ENCODE measurements at places on chromosomes 2 and 18. TPM values are rescaled to one million over a fixed set of nuclear protein-coding genes. Genes with fewer than 3 reads are reported as not detected.

DNA sequence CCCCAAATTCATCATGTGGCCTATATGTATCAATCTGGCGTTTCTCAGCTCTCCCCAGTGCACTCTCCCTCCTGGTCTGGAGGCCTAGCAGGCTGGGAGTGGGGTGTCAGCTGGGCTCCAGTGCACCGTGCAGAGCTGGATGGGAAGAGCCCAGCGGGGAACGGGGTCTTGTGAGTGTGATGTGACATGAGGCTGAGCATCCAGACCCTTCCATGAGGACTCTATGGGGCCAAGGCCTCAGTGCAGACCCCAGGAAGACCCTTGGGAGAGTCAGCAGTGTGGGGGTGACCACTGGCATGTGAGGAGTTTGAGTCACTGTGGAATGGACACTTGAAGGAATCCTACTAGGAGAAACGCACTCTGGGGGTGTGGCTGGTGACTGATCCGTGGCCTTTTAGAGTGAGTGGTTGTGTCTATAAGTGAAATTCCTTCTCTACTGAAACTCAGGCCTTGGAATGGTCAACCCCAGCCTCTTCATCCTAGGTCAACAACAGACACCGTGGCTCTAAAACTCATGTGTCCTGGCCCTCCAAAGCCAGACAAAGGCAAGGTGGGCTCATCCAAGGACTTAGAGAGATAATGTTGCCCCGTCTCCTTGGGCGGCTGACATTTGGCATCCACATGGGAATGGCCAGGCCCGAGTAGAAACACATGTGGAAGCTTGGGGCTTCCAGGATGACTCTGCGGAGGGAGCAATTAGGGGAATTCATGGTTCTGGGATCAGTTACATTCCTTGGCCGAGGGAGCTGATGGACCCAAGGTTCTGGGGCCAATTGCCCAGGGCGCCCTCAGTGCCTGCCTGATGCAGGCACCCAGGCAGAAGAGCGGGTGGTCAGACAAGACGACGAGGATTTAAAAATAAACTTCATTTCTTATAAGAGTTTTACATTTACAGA lies 156.0 kb upstream of the TWIST2 start:
- no peak for DNase-seq

- DNase-seq, result no peak
These were observed 37.5 kb downstream of the ADI1 start for GRCh38 chr2:3481736-3482362.

DNA sequence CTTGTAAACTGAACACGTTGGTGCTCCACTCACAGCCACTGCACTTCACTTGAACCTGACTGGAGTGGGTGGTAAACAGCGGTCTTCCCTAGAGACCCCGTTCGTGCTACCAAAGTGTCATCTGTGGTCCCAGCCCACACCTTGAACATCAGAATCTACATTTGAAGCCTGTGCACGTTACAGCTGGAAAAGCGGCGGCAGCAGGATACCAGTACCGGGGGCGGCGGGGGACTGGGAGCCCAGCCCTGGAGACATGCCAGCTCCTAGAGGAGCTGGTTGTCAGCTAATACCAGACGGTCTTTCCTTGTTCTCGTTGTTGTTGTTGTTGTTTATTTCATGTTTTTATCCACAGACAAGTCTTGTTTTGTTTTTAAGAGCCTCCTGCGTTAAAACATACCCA lies 156.7 kb downstream of the WDSUB1 start:
- DNase-seq, result no peak

The ITPRIPL1 gene
- total RNA-seq, result 0.44 TPM

GRCh38 chr2:70902067-70902442 lies 33.6 kb upstream of the ATP6V1B1 start:
- DNase-seq, result no peak

The FAM210A gene
- 31.0 TPM for total RNA-seq

- no peak for DNase-seq
These were observed 127.0 kb downstream of the ST6GAL2 start for GRCh38 chr2:106758901-106759497.

The INHBB gene
- 0.30 TPM for total RNA-seq

The OTOS gene
- not detected for total RNA-seq

The THSD7B gene
- total RNA-seq, result 0.05 TPM

The DHRS9 gene
- 102 TPM for total RNA-seq

The ARHGAP15 gene
- 3.7 TPM for total RNA-seq

The GCA gene
- 30.9 TPM for total RNA-seq

The RPE gene
- 71.6 TPM for total RNA-seq

- no peak for DNase-seq
These were observed 201.6 kb upstream of the TWIST2 start for GRCh38 chr2:238646281-238646680.

DNA sequence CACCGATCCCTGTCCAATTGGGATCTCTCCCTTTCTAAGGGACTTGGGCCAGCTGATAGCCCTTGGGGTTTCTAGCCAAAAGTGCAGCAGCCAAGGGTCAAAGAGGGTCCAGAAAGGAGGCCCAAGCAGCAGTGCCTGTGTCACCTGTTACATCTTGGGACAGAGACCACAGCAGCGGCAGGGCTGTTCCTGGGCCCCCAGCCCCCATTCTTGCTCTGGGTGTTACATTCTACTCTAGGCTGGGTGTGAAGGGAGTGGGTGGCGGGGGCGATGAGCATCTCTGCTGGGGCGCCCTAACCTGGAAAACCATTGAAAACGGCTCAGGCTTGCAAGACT lies 1.2 kb downstream of the PAX3 start:
- DNase-seq, result no peak

DNA sequence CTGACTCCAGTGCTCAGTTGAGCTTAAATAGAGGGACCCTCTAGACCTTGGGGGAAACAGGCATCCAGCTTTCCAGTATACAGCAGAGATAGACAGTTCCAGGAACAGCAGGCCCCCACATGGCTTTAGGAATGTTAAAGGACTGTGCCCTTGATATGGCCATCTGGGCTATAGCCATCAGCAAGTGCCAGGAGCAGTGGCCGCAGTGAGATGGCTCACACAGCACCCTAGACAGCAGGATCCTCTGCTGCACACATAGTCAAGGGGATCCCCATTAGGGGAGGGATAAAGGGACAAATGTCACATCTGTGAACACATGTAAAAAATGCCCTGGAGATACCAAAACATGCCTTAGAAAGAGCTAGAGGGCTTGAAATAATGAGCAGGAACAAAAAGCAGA lies 213.4 kb downstream of the PTH2R start:
- no peak for DNase-seq

The SERPINB2 gene
- total RNA-seq, result 0.29 TPM

DNA sequence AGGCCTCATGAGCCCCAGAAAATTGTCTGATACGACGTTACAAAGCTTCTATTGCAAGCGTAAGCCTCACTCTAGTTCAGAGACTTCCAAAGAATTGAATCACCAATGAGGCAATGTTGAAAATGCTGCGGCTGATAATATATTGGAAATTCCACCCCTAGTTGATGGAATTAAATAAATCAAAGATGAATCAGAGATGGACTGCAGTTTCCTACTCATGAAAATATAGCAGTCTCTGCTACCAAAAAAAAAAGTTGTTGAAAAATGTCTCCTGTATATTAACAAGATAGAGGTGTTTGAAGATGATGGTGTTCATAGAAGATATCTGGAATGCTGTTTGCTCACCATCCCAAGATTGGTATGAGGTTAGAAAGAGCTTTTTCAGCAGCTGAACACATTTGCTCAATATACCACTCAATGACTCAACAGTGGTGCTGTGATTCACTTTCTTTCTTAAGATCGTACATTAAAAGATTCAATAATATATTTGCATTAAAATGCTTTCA lies 99.8 kb upstream of the ARHGAP28 start:
- DNase-seq, result no peak

DNA sequence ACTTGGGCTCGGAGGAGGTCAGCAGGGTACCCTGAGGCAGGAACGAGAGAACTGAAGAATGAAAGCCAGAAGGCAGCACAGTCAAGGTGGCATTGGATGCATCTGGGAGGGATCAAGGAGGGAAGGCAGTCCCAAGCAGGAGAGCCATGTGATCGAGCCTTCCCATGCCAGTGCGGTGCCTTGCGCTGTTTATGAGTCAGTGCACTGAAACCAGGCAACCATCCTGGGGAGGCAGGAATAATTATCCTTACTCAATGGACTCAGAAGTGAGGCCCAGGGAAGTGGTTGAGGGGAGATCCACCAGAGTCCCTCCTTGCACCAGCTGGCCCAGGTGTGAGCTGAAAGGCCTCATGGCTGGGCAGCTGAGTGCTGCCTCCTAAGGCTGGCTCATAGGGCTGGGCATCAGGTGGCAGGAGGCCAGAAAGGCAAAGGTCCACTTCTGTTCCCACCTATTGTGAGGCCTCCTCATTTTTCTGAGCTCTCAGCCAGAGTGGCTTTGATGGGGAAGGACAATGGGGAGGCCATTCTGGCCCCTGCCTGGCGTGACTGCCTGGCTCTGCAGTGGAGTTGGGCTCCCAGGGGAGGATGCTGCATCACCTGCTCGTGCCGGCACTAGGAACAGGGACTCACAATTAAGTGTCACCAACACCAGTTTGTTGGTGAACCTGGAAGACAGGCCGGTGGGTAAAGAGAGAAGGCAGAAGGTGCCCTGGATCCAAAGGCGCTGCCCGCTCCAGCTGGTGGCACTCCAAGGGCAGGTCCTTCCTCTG lies 82.3 kb downstream of the TFCP2L1 start:
- peak; percentile 72 for DNase-seq

DNA sequence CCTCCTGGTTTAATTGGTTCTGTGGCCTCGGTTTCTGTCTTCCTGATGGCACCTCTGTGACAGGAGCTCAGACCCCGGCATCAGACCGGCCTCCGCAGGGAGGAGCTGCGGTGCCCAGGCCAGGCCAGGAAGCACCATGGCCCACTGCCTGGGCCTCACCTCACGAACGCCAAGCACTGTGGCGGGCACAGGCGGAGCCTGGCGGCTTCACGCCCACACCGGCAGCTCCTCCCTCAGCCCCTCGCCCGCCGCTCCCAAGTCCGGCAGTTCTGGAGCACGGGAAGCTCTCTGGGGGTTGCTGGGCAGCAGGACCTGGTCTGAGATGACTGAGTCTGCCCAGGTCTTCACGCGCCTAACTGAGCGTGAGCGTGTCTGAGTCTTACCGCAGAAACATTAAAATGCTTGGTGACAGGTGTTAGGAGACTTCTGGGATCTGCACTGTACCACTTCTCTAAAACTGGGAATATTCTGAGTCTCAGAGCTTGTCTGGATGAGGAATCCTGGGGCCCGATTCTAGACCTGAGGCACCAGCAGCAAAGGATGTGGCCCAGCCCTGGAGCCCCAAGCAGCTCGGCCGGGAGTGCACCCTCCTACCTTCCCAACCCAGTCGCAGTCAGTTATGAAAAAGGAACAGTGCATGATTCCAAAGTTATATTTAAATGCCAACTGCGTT lies 21.9 kb downstream of the RTP5 start:
- DNase-seq, result no peak

DNA sequence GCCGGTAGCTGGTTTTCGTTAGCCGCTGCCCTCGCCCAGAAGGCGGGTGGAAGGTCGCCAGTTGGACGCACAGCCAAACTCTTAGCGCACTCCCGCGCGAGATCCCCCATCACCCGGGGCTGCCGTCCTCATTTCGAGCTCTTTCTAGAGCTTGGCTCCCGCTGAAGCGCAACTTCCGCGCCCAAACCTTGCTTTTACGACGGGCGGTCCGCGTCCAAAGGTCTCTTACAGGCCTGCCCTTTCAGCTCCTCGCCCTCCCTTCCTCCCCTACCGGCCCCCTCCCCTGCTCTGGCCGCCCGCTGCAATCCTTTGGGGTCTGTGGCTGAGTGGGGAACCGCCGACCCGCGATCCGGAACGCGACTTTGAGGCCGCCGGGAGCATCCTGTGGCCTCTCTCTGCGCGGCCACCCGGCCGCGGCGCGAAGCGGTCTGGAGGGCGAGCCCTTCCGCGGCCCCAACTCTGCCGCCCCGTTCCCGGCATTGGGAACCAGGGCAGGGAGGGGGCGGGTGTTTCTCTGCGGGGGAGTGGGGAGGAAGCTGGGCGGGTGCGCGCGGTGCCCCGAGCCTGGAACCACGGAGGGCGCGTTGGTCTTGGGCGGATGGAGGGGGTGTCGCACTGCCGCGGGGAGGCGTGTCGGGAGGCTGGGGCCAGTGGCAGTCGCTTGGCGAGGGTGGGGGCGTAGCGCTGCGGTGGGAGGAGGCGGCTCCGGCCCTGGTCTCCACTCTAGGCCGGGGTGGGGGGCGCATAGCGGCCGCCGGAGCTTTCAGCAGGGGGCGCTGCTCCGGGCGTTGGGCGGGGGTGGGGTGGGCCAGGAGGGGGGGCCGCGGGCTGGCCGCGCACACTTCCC lies at the start of gene GDF7:
GDF7 (plus strand) TSS at position 841 of the 847 bp plus-strand sequence. CDS start 96 bp downstream, outside the sequence.
- peak; percentile 59 for DNase-seq

The DNAH7 gene
- total RNA-seq, result 2.0 TPM

- no peak for DNase-seq
These were observed 43.2 kb downstream of the SLC5A7 start for GRCh38 chr2:108029496-108029895.

GRCh38 chr2:226427538-226428307 lies 371.9 kb downstream of the IRS1 start:
- DNase-seq, result no peak

DNA sequence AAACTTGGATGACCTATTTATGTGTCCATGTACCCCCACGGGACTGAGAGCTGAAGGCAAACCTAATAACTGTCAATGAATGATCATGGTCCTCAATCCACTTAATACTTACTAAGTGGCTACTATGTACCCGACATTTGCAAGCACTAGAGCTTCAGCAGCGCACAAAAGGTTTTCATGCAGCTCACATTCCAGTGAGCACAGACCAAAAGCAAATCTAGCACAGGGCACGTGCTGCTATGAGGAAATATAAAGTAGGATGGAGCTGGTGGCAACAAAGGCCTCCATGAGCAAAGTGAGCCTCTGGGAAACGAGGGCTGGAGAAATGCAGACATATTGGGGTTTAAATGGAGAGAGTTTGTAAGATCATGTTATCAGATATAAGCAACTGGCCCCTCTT lies 3.5 kb downstream of the SLC40A1 start:
- DNase-seq, result no peak

GRCh38 chr2:113190871-113191270 lies 17.1 kb downstream of the PSD4 start:
- DNase-seq, result no peak

GRCh38 chr18:65403534-65403933 lies 347.3 kb upstream of the CDH7 start:
- no peak for DNase-seq

The MC4R gene
- total RNA-seq, result not detected

DNA sequence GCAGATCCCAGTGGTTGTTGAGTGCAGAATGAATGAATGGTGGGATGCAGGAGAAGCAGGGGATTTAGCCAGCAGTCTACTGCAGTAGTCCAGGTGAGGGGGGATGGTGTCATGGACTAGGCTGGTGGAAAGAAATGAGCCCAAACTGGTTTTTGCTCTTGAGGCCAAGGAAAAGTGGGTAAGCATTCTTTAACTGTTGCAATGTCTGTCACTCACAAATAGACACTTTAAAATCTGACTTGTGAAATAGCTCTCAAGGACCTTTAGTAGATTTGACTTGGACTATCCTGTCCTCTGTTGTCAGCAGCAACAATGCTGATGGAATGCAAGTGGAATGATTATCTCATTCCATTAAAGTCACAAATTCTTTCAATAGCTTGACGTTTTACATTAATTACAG lies 37.5 kb upstream of the STK17B start:
- no peak for DNase-seq

DNA sequence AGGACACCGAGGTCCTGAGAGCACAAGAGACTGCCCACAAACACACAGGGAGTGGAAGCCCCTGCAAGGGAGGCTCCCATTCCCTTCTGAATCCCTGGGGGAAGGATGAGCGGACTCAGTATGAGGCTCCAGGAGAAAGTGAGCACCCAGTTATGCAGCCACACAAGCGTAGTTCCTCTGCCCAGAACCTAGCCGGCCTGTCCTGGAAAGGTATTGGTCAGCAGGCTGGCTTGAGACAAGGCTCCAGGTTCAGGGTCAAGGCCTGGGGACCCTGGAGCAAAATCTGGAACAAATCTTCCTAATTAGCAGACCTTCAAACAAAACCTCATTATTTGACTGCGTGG lies 1.2 kb upstream of the CAPG start:
- DNase-seq, result no peak
